Glomerular endothelial cell (primary cell): ENCODE measurements at places on chromosomes 1 and 21. TPM values are rescaled to one million over a fixed set of nuclear protein-coding genes. Genes with fewer than 3 reads are reported as not detected.
A peak's percentile ranks its signal among the peaks of the same experiment; 100 is the strongest.

NUDT4B gene
- 39.6 and 46.7 TPM in 2 replicates for total RNA-seq

GRCh38 chr1:226655251-226656163 lies 83.6 kb downstream of the ITPKB start:
- no peak for DNase-seq

PGLYRP3 gene
- total RNA-seq = not detected in 2 replicates

GRCh38 chr1:163836481-163836880 lies 514.7 kb downstream of the NUF2 start:
- no peak for DNase-seq

DNA sequence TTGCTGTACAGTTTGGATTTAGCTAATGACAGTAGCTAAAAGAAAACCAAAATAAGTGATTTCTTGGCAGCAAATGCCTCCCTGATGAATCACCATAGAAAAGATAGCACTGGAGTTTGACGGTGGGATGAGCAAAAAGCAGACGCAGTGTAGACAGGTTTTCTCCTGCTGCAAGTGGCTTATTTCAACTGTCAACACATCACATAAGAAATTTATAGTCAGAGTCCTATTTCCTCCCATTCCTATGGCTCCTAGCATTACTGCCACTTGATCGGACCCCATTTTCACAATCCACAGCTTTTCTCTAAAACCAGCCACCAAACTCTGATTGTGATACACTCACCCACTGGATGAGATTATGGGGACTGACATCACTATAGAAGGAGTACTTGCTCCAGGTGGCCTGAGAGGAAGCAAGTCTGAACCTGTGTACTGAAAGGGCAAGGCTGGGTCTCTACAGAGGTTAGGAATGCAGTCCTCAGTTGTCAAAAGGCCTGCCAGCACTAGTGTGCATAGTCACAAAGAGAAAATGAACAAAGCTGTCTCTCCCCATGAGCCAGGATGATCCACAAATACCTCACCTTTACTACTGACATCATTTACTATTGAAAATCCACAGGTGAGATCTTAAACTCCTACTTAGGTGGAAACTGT lies 359.8 kb downstream of the LTN1 start:
- DNase-seq = peak; percentile 18

GRCh38 chr1:23475134-23475628 lies 8.8 kb downstream of the ASAP3 start:
- no peak for DNase-seq

GRCh38 chr1:244712669-244713068 lies 59.7 kb downstream of the DESI2 start:
- no peak for DNase-seq

NCF2 gene
- 6.2 and 7.7 TPM in 2 replicates for total RNA-seq

DNA sequence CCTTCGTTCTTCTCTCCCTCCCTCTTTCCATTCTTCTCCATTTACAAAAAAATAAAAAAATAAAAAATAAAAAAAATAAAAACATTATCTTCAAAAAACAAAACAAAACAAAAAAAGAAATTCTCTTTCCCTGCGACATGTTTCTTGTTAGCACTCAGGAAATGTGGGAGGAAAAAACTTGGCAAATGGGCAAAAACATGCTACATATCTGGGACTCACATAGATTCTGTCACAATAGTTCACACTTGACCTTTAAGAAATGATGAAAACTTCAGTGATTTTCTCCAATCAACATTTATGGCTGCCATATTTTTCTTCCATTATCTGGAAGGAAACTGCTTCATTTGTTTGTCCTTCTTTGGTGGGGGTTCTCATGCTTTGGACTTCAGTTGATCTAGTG lies 109.3 kb downstream of the PRKAB2 start:
- no peak for DNase-seq

DNA sequence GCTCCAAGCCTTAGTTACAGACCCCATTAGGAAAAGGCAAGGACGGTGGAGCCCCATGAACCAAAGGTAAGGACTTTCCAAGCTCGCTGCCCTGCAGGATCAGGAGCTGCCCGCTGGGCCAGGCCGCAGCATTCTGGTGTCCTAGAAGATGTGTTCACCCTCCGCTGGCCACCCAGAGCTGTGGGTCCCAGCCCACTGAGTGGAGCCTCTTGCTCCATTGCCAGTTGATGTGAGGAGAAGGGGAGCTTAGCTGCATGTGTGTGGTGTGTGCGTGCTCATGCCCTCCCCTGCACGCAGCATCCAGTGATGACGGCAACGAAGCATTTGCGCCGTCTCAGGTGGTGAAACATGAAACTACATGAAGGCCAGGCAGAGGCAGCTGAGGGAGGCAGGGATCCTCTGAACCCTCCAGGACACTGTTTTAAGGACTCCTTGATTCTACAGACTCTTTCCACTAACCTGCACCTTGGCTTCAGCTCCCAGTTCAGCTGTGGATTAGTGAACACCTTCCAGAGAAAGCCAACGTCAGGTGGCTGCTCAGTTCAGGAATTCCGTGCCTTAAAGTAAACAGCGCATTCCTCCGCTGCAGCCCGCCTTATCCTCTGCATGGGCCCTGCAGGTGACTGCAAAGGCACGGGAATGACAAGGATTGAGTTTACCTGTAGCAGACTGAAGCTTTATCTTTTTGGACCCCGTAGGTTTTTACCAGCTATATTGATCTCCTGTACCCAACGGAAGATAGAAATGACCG lies 48.7 kb downstream of the SMYD2 start:
- no peak for DNase-seq

FCN3 gene
- not detected in 2 replicates for total RNA-seq

DNA sequence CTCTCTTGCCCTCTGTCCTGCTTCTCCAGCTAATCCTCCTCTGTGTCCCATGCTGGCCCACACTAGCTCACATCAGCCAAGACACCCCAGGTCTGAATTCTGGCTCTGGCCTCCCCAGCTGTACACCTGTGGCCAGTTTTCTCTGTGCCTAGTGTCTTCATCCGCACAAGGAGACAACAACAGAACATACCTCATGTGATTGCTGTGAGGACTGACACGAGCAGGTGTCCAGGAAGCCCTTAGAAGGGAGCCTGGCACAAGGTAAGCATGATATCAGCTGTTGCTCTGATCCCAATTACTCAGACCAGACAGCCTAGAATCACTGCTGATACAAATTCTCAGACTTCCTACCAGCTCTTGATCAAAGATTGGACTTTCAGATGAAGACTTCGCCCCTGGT lies 71.2 kb upstream of the GJB5 start:
- no peak for DNase-seq

GRCh38 chr1:194367121-194367520 lies 1180.7 kb upstream of the B3GALT2 start:
- DNase-seq = no peak

GRCh38 chr1:40041466-40041838 lies 923 bp downstream of the CAP1 start:
- DNase-seq = no peak

DNA sequence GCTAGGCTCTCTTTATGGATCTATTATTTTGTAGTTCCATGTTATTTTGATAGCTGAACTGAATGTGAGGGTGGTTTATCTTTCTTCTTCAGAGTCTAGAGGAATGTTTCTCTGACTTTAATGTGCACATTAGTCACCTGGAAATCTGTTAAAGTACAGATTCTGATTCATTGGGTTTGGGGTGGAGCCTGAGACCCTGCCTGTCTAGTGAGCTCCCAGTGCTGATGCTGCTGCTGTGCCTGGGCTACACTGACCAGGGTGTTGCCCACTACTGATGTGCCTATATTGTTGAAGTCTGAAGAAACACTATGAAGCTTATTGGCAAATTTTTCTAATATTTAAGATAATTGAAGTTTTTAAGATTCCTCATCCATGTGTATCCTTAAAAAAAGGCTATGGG lies 35.9 kb downstream of the CD46 start:
- DNase-seq = no peak

DNA sequence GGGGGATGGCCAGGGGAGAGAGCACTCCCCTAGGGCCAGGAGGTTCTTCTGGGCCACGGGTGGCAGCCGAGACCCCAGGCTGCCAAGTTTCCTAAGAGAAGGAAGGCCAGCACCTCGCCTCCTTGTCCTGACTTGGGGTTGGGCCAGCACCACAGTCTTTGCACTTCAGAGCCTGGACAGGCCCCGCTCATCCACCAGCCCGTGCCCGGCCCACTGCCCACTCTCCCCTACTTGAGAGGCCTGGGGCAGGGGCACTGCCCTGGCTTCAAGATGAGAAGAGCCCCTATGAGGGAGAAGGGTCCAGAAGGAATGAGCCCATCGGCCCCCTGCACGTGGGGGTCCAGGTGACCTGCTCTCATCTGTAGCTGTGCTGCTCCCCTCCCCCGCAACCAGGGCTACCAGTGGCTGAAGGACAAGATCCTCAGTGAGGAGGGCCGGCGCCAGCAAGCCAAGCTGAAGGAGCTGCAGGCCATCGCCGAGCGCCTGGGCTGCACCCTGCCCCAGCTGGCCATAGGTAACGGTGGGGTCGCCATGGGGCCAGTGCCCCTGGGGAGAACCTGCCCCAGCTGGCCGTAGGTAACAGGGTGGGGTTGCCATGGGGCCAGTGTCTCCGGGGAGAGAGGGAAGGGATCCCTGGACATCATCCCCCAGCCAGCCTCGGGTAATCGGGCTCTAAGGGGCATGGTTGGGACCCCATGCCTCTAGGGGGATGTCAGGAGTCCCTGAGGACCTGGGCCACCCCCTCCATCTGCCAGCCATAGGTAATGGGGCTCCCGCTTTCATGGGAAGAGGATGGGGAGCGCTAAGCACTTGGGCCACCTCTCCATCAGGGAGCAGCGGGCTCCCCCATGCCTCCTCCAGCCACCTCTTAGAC lies 50.8 kb downstream of the KCNAB2 start:
- DNase-seq = no peak

CLCA1 gene
- total RNA-seq = not detected in 2 replicates
